ENCODE measurements at places on chromosomes 2 and 18.

DNA sequence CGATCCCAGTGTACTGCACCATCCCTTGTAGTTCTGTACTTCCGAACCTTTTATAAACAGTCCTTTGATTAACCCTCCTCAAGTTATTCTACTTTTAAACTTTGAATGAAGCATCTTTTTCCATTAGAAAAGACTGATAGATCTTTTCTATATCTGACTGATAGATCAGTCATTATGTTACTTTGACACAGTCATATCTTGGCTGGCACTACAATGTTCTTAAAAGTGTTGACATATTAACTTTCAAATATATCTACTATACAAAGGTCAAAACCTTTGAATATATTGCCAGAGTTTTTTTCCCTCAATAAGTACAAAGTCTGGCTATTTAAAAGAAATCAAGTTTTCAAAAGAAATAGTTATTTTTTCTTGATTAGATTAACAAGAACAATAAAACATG is 35.4 kb upstream of the NABP1 start:
- no peak for DNase-seq

- DNase-seq = no peak
These were observed 53.0 kb upstream of the ATP8B1 start for GRCh38 chr18:57856128-57856527.

GRCh38 chr2:4174796-4175195 is 471.4 kb downstream of the DCDC2C start:
- DNase-seq = no peak

DNA sequence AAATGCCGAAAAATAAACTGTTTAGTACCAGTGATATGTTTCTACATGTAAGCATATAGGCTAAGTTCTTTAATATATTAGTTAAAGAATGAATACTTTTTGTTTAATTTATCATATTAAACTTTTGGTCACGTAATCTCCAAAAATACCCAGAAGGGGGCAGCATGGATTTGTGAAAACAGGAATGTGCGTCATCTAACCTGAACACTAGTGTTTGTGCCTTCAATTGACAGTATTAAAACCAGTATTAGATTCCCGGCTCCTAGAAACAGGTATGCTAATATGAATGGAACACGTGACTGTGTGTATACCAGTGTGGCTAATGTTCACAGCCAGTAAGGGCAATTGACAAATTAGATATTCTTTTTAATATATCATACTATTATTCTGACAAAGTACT is 51.8 kb downstream of the WDR7 start:
- no peak for DNase-seq

- no peak for DNase-seq
These were observed 180.6 kb downstream of the FSIP2 start for GRCh38 chr2:185919155-185919554.

DNA sequence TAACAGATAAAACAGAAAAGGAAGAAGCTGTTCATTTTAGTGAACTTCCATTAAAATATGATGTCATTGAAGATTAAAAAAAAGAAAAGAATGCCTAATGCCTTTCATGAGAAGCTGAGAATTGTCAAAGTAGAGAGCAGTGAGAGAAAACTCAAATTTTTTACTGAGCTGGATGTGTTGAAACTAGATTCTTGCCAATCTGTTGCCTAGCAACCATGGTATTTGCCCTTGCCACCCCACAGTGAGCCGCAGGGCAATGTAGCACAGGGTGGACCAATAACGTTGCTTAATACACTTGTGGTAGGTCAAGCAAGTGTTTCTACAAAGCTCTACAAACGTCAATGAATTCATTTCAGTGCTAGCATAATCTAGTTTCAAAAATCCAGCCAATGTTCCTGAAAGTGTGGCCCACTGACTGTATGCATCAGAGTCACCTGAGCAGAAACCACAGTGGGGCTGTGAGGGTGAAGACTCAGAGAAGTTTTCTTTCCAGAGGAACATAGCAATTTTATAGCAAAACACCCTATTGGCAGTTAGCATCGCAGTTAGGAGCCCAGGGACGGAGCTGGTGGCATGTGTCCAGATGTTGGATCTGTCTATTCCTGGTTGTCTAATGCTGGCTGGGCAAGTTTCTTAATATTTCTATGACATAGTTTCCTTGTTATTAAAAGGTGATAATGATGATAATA is 132.2 kb downstream of the DOCK10 start:
- no peak for DNase-seq

GRCh38 chr2:80364524-80365212 is 60.1 kb upstream of the LRRTM1 start:
- DNase-seq = no peak

DNA sequence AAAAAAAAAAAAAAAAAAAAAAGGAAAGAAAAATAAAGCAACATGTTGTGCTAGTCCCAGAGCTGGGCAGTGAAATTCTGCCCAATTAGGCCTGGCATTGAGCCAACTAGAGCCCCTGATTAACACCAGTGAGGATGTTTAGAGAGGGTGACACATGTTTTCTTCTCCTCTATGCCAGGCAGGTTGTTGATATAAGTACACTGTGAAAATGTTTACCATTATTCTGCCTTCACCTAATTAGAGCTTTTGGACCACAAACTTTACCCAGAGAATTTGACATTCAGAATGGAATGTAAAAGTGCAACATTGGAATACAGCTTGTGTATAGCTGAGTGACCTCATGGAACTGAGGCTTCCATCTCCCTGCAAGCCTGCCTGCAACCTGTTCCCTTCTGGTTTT is 95.9 kb upstream of the MSH2 start:
- DNase-seq = no peak

- DNase-seq = no peak
These were observed 91.9 kb upstream of the KCNE4 start for GRCh38 chr2:222960126-222960525.

- no peak for DNase-seq
These were observed 1.2 kb downstream of the TLX2 start for GRCh38 chr2:74515271-74515980.

DNA sequence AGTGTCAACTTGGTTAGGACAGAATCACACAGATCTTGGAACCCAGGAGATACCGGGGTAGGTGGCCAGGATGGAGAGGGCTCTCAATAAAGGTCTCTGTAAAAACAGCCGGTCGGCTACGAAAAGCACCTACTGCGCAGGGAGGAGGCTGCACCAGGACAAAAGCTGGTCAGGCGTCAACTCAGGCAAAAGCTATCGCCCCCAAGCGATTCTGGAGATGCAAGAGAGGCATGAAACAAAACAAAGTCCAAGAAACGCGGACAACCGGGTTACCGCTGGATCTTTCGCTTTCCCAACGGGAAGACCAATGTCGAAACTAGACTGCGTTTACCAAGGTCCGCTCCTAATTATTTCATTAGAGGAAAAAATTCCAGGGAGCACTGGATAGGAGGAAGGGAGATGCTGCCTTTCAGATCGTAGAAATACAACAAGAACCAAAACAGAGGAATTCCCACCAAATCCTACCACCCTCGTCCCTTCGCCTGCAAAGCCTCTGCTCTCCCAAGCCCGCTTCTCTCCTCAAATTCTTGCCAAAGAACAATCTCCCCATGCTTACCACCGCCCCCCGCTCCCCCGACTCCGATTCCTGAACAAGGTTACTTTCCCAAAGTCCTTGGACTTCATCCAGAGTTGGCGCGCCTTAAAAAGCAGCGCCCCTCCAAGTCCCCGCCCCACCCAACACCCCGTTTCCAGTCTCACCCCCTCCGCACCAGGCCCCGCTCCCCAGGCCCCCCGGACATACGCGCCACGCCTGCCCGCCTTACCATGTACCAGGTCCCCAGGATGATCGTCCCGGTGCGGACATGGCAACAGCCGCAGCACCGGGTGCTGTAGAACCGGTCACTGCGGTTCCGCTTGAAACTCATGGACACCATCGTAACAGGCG is 539 bp downstream of the LAPTM4A start:
- DNase-seq = no peak

DNA sequence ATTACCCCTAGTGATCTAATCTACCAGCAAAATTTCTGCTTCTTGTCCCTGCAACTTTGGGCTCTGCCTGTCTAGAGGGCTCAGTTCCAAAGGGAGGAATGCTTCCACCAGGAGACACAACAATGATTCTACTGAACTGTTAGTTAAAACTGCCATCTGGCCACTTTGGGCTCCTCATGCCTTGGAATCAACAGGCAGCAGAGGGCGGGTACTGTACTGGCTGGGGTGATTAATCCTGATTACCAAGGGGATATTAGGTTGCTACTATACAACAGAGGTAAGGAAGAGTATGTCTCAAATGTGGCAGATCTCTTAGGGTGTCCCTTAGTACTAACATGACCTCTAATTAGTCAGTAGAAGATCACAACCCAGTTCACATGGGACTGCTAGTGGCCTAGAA is 21.4 kb downstream of the HADHA start:
- DNase-seq = no peak

GRCh38 chr2:2767837-2768236 is 436.8 kb upstream of the MYT1L start:
- no peak for DNase-seq

- no peak for DNase-seq
These were observed 166.2 kb downstream of the FTCDNL1 start for GRCh38 chr2:199684832-199685231.

- no peak for DNase-seq
These were observed 329.7 kb downstream of the FSIP2 start for GRCh38 chr2:186068139-186068801.

DNA sequence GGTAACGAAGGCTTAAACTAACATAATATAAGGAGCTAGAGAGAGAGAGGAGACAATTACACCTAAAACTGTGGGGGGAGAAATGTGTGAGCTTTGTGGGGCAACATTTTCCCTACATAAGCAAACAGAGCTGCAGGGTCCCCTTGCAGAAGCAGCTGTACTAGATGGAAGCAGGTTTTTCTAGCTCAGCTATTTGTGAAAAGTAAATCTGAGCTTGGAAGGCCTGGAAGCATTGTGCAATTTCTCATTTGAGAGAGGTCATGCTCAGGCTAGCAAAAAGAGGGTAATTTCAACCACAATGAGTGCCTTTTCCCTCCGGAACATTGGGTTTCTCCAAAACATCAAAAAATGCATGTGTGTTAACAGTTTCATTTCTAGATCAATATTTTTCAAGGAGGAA is 130.0 kb downstream of the ARL4C start:
- no peak for DNase-seq

- DNase-seq = no peak
These were observed 20.5 kb upstream of the IL1RL2 start for GRCh38 chr2:102166189-102166845.

- no peak for DNase-seq
These were observed 275.5 kb downstream of the SS18 start for GRCh38 chr18:25814841-25815458.

- no peak for DNase-seq
These were observed 152.9 kb downstream of the DYSF start for GRCh38 chr2:71606244-71606643.

DNA sequence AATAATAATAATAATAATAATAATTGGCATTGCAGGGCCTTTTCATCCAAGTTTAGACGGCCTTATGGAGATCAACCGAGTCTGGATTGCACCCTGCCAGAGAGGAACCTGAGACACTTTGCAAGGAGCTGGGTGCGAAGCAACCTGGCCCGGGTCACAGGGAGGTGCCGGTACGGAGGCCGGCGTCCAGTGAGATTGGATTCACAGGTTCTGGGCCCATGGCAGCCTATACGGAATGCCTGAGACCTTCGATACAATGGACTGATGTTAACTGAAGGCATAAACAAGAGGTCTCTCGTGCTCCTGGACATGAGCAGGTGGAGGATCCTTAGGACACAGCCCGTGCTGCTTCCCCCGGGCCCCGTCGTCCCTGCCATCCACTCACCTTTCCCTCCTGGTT is 416.5 kb upstream of the SALL3 start:
- no peak for DNase-seq

- DNase-seq = no peak
These were observed 38.8 kb downstream of the EPHA4 start for GRCh38 chr2:221533299-221533698.

GRCh38 chr2:9124231-9124741 is 82.3 kb upstream of the ASAP2 start:
- DNase-seq = no peak

- no peak for DNase-seq
These were observed 150.3 kb downstream of the SH3RF3 start for GRCh38 chr2:109279243-109279860.

- DNase-seq = no peak
These were observed 67.2 kb upstream of the FAM136A start for GRCh38 chr2:70369082-70369481.

DNA sequence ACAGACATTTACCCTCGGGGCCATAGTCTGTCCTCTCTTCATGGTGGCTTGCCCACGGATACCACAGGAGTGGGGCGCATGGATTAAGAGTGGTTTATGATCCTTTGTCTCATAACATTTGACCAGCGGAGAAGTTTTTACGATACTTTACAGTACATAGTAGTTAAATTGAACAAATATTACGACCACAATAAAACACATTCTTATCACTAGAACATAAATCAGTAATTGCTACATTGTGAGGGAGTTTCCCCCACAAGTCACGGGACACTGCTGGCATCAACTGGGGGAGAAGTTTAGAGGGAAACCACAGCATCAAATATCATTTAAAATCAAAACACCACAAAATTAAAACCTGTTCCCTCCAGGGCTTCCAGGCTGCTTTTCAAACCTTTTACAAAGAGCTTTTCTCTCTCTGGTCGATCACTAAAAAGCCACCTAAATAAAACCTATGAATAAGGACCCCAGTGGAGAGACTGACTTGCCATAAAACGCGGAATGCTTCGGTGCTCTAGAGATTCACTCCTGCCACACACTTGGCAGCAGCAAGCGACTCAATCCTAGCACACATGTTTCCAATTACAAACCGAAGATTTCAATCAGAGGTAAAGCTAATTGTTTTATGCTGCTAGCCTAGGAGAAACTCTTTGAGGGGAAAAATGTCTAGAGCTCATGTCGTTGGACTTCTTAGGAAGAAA is 173.7 kb upstream of the HNRNPA3 start:
- no peak for DNase-seq

- DNase-seq = no peak
These were observed 174.8 kb downstream of the DYM start for GRCh38 chr18:49285627-49286026.

- no peak for DNase-seq
These were observed 201.3 kb upstream of the OSR1 start for GRCh38 chr2:19559596-19560240.

- DNase-seq = no peak
These were observed 219.7 kb downstream of the GULP1 start for GRCh38 chr2:188511346-188511745.

- no peak for DNase-seq
These were observed 110.5 kb downstream of the TCF4 start for GRCh38 chr18:55477499-55477859.

GRCh38 chr2:85016446-85016845 is 45.5 kb downstream of the KCMF1 start:
- DNase-seq = no peak

- DNase-seq = no peak
These were observed 128.2 kb upstream of the CXCR4 start for GRCh38 chr2:136246086-136246669.

- DNase-seq = no peak
These were observed 73.1 kb downstream of the TGOLN2 start for GRCh38 chr2:85254540-85255300.

DNA sequence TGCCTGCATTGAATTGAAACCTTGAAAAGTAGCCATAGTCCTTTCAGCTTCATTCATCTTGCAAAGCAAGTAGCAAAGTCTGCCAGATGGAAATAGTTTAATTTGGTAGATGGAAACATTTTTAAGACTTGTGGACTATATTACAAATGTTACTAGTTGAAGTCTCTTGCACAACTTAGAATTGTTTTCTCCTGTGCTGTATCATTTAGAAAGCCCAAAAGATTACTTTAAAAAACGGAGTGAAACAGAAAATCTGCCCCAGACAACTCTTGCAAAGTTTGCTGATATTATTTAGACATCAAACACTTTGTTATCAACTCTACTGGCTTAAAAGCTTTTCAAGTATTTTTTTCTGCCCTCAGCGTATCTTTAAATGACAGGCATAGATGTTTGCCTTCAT is 335.0 kb downstream of the RPRM start:
- no peak for DNase-seq

Data from activated naive CD4-positive, alpha-beta T cell (primary cell).